ENCODE measurements at places on chromosomes 1 and 21.

DNA sequence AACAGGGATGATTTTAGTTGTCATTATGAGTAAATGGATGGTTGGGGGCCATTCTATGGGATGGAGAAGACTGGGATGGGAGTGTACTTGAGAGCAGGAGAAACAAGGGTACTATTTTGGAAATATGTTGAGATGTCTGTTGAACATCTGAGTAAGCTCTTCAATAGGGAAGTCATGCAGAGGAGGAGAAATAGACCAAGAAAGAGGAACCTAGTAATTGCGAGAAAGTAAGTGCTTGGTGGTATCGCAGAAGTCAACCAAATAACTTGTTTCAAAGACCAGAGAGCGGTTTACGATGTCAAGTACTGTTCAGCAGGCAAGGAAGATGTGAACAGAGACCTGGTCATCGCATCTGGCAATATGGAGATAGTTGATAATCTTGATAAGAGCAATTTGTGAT lies 22.4 kb upstream of the CHRM3 start:
- DNase-seq: no peak

DNA sequence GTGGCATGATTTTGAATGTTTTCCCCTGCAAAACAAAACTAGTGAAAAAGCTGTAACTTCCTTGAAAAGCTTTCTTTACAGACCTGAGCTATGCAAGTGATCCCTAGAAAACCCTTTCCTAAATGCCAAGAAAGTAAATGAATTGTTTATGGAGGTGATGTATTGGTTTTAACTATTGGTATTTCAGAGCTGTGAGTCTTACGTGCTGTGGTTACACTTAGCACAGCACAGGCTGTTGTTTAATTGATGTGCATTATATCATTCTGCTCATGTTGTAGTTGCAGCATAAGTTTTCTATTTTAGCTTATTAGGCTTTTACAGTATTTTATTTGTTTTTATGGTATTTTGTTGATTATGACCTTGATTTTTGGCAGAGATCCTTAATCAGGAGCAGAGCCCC lies 74.1 kb upstream of the DYNLT5 start:
- no peak for DNase-seq

DNA sequence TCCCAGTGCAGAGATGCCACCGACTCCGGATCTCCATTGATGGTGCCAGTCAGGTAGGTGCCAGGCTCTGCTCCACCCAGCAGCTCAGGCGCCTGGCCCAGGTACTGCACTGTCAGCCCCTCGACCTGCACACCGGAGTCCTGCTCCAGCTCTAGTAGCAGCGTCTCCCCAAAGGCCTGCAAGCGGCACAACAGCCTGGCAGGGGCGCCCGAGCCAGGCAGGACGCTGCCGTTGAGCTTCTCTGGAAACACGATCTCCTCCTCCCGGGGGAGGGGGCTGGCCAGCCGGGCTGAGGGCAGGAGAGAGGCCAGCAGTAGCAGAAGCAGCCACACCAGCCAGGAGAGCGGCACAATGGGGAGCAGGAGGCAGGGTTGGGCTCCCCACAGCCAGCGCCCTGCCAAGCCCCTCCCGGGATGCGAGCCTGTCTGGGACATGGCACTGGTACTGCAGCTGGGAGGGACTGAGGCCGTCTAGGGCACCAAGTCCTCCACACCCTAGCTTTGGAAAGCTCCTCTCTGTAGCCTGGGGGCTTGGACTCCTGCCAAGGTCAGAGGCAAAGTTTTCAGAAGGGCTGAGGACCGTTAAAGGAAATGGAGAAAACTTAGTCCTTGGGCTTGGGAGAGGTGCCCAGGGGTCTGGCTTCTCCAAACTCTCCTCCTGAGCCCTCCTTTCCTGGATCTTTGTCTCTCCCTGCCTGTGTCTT lies 509 bp downstream of the ADAMTS4 start:
- no peak for DNase-seq

- no peak for DNase-seq
Observed at GRCh38 chr1:225159793-225160192, 230.3 kb downstream of the DNAH14 start.

GRCh38 chr1:225509770-225510169 lies 81.9 kb upstream of the LBR start:
- no peak for DNase-seq

DNA sequence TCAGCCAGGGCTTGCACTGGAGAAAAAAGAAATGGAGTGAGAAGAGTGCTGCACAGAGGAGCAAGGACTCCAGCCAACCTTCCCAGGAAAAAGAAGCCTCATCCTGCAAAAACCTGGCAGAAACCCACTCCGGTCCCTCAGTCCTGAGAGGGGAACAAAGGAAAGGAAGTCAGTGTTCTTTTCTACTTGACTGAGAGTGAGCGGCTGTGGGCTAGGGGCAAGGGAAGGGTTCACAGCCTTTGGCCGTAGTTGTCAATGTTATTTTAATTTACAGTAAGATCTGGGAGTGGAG lies 8.9 kb upstream of the GOLT1A start:
- DNase-seq: no peak

- peak; percentile 8 for DNase-seq
Observed at GRCh38 chr21:37711836-37712568, 204.3 kb downstream of the KCNJ6 start.

DNA sequence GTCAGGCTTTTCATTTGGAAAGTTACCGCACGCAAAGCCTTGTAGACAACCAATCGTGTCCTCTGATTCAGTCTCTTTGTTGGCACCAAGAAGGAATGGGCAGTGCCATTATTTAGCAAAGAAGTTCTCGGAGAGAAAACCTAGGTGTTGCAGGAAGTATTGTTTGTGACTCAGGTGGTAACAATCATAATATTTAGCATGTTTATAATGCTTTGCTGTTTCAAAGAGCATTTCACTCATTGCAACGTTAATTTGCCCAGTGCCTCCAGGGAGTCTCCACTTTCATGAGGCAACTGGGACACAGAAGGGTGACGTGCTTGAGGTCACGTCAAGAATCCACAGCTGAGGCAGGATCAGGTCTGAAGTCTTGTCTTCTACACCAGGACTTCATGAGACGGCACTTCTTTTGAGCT lies 31.4 kb downstream of the STPG1 start:
- DNase-seq: no peak

- DNase-seq: no peak
Observed at GRCh38 chr1:170318141-170318540, 172.4 kb downstream of the NTMT2 start.

- no peak for DNase-seq
Observed at GRCh38 chr1:201719812-201720521, 109.0 kb upstream of the IPO9 start.

DNA sequence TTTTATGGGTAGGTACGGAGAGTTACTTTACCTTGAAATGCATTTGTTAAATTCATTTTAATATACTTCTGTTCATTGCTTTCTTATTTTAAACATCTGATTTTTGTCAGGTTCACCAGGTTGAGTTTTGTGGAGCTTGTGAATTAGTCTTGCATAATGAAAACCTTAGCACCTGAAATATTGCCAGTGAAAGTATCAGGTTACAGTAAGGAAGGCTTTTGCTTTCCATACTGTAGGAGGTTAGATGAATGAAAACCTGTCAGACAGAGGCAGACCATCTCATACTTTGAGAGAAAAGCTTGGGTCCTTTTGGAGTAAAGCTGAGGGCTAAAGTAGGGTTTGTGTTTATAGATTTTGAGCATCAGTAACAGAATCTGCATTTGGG lies 34.7 kb downstream of the THRAP3 start:
- no peak for DNase-seq

- no peak for DNase-seq
Observed at GRCh38 chr1:172095846-172096245, 254.5 kb downstream of the DNM3 start.

DNA sequence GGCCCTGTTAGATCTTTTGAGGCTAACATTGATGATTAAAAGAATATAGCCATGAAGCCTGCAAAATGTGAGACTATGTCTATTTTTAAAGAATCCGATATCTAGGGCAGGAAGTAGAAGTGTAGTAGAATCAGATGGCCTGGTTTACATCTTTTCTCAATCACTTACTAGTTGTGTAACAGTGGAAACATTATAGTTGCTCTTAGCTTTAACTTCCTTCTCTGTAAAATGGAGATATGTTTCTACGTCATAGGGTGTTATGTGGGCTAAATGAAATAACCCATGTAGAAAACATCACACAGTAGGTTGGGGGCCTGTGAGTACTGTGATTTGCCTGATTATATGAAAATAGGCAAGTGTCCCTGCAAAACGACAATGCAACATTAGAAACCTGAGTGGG lies 4.4 kb upstream of the IGFN1 start:
- DNase-seq: no peak

DNA sequence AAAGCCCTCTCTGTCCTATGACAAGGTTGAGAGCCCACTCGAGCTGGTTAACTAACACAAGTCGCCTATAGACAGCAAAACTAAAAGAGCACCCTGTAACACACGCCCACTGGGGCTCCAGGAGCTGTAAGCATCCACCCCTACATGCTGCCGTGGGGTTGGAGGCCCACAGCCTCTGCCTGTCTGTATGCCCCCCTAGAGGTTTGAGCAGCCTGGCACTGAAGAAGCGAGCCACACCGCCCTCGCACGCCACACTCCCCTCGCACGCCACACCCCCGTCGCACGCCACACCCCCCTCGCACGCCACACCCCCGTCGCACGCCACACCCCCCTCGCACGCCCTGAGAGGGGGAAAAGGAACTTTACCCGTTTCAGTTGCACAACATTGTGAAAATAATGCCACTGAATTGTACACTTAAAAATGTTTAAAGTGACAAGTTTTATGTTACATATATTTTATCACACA lies 13.2 kb upstream of the HMGCL start:
- DNase-seq: peak; percentile 38

- DNase-seq: no peak
Observed at GRCh38 chr1:92964316-92964715, 3.1 kb upstream of the DIPK1A start.
